ENCODE measurements at places on chromosomes 6 and 20.

DNA sequence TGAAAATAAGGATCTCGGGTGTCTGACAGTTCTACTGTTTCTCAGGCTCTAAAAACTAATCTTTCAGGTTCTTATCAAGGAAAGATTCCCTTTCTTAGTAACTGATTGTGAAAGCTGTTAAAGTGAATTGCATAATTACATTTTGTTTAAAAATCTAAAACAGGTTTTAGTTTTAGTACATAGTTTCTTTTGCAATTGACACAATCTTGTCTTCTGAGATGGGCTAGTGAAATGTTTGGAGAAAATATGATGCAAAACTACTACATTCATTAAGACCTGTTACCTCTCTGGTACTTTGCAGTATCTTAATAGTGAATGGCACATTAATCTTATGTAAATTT is 298.4 kb downstream of the UTRN start:
- H3K27ac ChIP-seq = no peak overlapping the region
- H3K27me3 ChIP-seq = no peaks in the 10 kb centered on the region
- no peak overlapping the region for H3K4me3 ChIP-seq
- no peak for DNase-seq

GRCh38 chr6:103925317-103925716 is 934.4 kb downstream of the HACE1 start:
- H3K27me3 ChIP-seq = no peaks in the 10 kb centered on the region
- no peak overlapping the region for H3K4me3 ChIP-seq
- H3K27ac ChIP-seq = no peak overlapping the region

DNA sequence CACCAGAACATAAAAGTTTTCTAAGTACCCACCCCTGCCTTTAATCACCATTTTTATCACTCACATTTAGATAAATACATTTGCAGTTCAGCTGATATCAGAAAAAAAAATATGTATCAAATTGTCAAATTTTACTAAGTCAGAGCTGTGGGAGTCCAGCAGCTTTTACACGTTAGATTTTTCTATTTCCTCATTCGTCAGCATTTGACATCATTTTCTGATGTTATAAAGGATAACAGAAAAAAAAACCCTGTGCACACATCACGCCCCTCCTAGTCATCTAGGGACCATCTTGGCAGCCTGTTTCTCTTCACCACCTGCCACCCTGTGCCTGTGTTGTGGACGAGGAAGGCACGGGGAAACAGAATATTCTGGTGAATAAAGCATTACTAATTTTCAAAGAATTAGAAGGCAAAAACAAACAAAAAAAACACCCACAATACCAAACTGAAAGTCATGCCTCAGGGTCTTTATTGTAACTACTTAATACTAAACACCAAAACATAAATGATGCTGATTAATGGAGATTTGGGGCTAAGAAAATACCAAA is 12.4 kb downstream of the B4GALT5 start:
- H3K36me3 ChIP-seq = no peaks in the 10 kb centered on the region
- H3K27me3 ChIP-seq = no peaks in the 10 kb centered on the region
- H3K27ac ChIP-seq = no peak overlapping the region
- H3K4me3 ChIP-seq = no peak overlapping the region
- DNase-seq = no peak

DNA sequence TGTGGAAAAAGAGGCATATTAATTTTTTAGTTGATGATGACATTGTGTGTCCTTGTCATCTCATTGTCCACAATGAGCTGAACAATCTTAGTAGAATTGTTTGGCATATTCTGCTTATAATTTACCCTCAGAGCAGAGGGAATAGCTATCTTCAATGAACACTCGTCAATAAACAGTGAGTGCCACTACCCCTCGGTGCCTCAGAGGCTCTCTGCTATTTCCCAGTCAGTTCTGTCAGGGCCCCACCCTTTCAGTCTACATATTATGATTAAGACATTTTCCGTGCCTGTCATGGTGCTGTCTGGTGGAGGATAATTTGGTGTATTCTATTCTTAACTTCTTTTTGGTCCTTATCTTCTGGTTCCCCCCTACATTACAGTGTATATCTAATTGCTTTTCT is 31.2 kb downstream of the NUS1 start:
- DNase-seq = no peak
- H3K27ac ChIP-seq = no peak overlapping the region
- no peaks in the 10 kb centered on the region for H3K4me1 ChIP-seq
- H3K27me3 ChIP-seq = no peaks in the 10 kb centered on the region
- peaks cover 2% of the 10 kb centered on the region for H3K36me3 ChIP-seq
- H3K4me3 ChIP-seq = no peak overlapping the region

DNA sequence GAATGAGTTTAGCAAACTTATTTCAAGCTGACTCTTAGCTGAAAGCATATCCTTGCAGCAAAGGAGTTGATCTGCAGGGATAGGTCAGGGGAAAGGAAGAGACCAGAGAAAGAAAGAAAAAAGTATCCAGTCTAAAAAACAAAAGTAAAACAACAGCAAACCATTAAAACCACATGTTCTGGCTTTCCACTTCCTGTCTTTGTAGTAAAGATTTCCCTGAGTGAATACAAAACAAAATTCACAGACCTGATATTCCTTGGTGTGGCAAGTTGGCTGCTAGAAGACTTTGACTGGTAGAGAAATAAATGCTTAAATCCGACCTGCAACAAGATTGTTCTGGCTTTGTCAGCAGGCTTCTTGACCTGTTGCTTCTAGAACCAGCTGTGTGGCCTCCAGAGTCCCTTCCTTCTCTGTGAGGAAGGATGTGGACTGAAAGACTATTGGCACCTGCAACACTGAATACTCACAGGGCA is 23.4 kb upstream of the MCM3 start:
- H3K27me3 ChIP-seq = no peaks in the 10 kb centered on the region
- no peak for DNase-seq
- no peak overlapping the region for H3K27ac ChIP-seq
- no peaks in the 10 kb centered on the region for H3K4me1 ChIP-seq
- H3K4me3 ChIP-seq = no peak overlapping the region

Data from pancreas (tissue), 10 donors.